ENCODE measurements at places on chromosomes 5 and 9.

GRCh38 chr5:160831801-160832200 is 20.2 kb downstream of the ATP10B start:
- no peak for DNase-seq

DNA sequence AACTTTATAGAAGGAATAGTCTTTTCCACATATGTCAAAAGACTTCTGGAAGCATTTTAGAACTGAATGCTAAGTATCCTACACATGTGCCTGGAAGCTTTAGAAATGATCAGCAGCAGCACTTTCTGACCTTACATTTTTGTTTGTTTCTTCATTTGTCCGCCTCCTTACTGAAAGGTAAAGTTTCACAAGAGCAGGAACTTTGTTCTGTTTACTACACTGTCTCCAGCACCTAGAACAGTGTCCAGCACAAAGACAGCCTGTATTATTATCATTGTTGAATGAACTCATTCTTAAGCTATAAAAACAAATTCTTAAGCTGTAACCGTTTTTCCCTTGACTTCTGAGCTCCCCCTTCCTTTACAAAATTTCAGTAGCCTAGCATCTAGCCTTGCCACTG is 14.8 kb downstream of the PIP5K1B start:
- DNase-seq, result no peak

DNA sequence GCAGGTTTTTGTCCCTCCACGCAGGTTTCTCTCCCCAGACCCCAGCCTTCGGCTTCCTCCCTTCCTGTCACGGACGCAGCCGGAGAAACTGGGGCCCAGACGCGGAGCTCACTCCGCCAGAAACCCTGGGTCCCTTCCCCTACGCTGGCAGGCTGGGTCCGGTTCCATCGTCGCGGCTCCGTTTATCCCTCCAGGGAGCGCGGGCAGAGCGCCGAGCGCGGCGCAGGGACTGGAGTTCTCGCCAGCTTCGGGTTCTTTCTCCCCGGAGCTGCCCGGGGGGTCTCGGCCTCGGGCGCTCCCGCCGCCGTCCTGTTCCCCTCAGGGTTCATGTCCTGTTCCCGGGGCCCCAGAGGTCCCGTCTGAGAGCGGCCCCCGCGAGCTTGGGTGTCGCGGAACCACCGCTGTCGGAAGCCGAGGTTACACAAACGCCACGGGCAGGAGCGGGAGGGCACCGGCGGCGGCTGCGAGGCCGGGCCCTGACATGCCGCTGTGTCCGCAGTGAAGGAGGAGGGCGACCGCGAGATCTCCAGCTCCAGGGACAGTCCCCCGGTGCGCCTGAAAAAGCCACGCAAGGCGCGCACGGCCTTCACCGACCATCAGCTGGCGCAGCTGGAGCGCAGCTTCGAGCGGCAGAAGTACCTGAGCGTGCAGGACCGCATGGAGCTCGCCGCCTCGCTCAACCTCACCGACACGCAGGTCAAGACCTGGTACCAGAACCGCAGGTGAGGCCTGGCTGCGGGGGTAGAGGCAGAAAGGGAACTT is 4.6 kb downstream of the BARHL1 start:
- no peak for DNase-seq

GRCh38 chr5:75616371-75616881 is 5.2 kb downstream of the ANKDD1B start:
- no peak for DNase-seq

- no peak for DNase-seq
Measured at GRCh38 chr5:145903867-145904266, 31.1 kb upstream of the GRXCR2 start.

DNA sequence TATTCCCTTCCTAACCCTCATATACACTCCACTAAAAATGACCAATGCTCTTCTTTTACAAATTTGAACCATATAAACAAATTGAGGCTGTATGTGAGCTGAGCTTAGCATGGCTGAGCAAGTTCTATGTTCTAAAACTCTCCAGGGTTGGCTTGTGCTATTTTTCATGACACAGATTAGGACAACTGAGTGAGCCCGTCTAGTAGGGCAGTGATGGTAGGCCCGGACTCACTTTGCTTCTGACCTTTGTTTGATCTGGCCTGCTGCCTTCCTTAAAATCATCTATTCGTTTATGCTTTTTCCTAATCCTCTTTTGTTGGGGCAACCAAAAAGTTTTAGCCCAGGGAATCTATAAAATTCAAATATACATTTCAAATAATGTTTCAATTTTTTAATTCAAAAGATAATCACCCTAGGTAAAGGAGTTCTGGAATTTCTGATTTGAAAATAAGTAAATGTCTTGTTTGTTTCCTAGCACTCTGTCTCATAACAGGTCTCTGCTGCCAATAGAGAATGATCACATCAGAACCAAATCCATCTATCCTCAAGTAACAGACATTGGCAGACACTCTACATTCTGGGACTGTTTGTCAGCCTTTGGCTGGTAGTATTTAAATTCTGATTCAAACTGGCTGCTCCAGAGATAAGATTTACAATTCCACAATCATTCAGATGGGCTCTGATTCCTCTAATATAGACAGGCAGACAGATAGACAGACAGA is 217.0 kb upstream of the TARS1 start:
- DNase-seq, result peak; percentile 55

DNA sequence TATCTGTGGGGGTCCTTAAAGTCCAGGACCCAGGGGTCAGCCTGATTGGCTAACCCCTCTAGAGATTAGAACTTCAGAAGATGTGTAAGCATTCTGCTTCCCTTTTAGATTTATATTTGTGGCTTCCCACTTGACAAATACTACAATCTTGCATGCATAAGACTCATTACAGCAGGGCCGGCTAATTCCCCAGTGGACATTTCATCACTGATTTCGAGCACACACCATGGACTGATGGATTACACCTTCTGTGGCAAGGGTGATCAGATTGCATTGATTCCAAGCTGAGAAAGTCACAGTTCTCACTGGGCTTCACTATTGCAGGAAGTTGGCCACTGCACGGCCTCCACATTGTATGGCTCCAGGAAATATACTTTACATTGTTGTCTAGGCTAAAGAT is 65.8 kb upstream of the DAPK1 start:
- no peak for DNase-seq

DNA sequence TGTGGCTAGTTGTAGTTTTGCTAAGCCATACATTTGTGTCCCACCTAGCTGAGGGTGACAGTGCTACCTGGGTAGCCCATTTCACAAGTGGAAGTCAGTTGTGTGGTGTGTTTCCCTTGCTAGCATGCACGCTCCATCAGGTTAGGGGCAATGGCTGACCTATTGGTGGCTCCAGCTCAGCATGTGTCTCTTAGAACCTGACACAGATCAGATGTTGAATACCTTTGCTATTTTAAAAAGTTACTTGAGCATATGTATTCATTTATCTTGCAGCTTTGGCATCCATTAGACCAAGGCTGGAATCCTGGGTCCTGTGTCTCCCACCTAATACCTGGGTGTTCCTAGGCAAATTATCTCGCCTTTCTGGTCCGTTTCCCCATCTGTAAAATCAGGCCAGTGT is 44.8 kb downstream of the ZNF618 start:
- DNase-seq, result no peak

DNA sequence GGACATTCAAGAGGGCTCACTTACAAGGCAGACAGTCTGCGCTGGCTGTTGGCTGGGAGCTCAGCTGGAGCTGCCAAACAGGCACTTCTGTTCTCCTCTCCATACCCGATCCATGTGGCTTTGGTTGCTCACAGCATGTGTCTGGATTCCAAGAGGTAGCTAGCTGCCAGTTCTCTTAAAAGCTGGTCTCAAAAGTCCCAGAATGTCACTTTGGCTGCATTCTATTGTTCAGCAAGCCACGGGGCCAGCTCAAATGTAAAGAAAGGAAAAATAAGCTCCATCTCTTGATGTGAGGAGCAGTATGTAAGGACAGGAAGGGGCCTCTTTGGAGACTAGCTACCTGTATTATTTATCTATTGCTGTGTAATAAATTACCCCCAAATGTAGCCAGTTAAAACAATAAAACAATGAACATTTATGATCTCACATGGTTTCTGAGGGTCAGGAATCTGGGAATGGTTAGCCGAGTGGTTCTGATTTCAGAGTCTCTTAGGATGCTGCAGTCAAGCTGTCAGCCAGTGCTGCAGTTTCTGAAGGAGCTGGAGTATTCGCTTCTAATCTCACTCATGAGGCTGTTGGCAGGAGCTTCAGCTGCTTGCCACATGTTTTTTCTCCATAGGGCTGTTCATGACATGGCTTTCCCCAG is 112.7 kb upstream of the CLINT1 start:
- no peak for DNase-seq

GRCh38 chr5:59041355-59041754 is 458.5 kb downstream of the RAB3C start:
- DNase-seq, result no peak

GRCh38 chr9:2634153-2634552 is 12.6 kb downstream of the VLDLR start:
- DNase-seq, result no peak

DNA sequence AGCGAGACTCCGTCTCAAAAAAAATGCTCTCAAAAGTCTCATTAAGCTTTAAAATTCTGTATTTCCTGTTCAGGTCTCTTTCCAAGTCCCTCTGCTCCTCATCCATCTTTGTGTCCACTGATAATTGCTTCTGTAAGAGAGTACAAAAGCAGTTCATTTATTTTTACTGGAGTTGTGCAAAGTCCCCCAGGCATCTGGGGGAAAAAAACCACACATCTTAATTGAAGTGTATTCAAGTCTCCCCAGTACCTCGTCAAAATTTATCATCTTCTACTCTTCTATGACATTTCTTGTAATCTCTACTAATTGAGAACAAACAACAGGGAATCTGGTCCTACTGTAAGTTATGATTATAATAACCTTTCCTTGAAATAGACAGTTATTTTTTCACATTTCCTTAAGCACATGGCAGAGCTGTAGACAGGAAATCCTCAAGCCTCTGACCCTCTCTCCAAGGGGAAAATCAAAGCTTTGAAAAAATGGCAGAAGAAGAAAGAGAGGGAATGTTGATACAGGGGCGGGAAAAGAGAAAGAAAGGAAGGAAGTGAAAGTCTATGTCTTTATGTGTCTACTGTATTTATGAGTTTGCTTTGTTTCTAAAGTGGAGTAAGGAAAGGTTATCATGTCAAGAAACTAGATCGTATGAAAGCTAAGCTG is 51.5 kb downstream of the RAI14 start:
- no peak for DNase-seq

- peak; percentile 81 for DNase-seq
Measured at GRCh38 chr5:123752552-123753179, 240.7 kb downstream of the CSNK1G3 start.

GRCh38 chr9:121593066-121593465 is 58.4 kb upstream of the DAB2IP start:
- no peak for DNase-seq

GRCh38 chr9:650362-650761 is 191.1 kb upstream of the DMRT1 start:
- DNase-seq, result no peak

- peak; percentile 13 for DNase-seq
Measured at GRCh38 chr5:66646570-66646969, 50.4 kb downstream of the MAST4 start.

- DNase-seq, result peak; percentile 39
Measured at GRCh38 chr9:16718952-16719351, 151.5 kb downstream of the BNC2 start.

DNA sequence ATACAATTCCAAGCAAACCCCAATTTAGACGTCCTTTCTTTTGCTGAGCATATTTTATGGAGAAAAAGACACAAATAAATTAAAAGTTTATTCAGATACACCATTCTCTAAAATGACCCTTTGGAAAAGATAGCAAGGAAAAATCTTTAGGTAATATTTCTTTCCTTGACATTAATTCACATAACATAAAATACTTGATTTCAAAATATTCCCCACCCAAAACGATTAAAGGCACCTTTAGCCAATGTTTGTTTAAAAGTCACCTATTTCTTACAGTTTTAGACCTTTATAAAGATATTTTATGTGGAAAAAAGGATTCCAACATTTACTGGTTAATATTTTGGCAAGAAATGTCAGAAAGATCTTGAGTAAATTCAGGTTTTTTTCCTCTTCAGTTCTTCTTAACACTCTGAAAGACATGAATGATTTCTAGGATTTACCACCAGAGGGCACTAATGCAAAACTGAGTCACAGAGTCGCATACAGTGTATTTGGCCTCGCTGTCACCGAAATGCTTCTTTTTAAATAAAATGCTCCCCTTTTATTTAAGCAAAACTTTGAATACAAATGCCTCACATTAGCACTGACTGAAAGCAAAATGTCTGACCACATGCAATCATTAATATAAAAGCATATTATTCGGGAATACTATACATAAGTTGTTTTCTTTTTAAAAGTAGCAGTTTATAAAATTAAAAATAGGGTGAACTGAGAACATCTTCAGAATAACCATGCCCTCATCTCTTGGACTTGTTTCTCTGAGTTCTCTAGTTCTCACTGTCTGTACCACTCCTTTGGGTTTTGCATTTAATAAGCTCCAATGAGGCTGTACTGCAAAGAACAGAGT is 122.5 kb downstream of the SLC1A3 start:
- peak; percentile 55 for DNase-seq

DNA sequence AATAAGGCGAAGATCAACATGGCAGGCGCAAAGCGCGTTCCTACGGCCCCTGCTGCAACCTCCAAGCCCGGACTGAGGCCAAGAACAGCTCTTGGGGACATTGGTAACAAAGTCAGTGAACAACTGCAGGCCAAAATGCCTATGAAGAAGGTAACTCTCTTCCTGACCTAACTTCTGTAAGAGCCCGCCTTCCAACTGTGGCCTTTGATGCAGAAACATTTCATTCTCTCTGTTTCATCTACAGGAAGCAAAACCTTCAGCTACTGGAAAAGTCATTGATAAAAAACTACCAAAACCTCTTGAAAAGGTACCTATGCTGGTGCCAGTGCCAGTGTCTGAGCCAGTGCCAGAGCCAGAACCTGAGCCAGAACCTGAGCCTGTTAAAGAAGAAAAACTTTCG is 979 bp downstream of the CCNB1 start:
- DNase-seq, result no peak

- peak; percentile 74 for DNase-seq
Measured at GRCh38 chr9:105401651-105402050, 46.2 kb upstream of the FSD1L start.

- DNase-seq, result no peak
Measured at GRCh38 chr5:175596761-175597189, 61.1 kb upstream of the HRH2 start.

DNA sequence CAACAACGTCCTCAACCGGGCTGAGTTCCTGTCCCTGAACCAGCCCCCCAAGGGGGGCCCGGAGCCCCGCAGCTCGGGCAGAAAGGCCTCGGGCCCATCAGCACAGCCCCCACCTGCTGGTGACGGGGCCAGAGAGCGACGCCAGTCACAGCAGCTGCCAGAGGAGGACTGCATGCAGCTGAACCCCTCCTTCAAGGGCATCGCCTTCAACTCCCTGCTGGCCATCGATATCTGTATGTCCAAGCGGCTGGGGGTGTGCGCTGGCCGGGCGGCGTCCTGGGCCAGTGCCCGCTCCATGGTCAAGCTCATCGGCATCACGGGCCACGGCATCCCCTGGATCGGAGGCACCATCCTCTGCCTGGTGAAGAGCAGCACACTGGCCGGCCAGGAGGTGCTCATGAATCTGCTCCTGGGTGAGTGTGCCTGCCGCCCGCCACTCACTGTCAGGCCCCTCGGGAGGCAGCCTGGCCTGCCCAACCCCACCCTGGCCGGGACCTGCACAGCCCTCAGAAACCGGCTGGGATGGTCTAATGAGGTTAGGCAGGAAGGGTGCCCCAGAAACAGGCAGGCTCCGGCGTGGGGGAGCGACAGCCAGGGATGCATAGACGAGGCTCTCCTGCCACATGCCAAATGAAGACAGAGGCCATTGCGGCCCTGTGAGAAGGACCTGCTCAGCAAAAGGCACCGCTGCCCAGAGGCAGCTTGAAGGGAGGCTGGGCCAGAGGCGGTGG is 678 bp downstream of the PLPP7 start:
- DNase-seq, result no peak

GRCh38 chr9:79883073-79883645 is 311.4 kb downstream of the TLE4 start:
- DNase-seq, result no peak

Data from foreskin fibroblast (primary cell).